Activated CD4-positive, alpha-beta T cell treated with anti-CD3 and anti-CD28 coated beads, Interleukin-2, amount 50 U/mL, for 4 hours (primary cell): ENCODE measurements at places on chromosomes 2 and 18.

DNA sequence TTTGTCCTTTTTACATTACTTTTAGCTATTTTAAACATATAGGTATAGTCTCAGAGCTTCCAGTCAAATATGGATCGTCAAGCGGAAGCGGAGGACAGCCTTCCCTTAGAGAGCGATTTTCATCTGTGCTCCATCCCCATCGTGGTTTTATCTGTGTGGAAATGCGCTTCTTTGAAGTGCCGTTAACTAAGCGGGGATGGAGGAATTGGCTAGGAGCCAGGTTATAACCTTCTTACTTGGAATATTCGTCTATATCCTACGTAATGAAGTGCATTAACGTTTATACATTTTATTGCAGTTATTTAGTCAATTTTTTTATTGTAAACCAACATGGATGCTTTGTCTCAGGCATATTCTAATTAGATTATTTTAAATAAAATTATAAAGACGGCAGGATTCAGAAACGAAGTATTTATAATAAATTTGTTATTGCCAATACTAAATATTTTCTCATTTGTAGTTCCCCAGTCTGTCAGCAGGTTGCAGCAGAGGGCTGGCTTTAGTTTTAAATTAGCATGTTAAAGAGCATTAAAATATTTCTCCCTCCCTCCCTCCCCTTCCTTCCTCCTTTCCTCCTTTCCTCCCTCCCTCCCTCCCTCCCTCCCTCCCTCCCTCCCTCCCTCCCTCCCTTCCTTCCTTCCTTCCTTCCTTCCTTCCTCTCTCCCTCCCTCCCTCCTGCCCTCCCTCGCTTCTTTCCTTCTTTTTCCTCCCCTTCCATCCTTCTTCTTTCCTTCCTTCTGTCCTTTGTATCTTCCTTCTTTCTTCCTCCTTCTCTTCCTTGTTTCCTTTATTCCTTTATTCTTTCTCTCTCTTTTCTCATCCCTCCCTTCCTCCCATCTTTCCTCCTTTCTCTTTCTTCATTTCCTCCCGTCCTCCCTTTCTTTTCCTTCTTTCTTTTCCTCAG lies 80.6 kb upstream of the DOCK10 start:
- DNase-seq: peak; percentile 13

DNA sequence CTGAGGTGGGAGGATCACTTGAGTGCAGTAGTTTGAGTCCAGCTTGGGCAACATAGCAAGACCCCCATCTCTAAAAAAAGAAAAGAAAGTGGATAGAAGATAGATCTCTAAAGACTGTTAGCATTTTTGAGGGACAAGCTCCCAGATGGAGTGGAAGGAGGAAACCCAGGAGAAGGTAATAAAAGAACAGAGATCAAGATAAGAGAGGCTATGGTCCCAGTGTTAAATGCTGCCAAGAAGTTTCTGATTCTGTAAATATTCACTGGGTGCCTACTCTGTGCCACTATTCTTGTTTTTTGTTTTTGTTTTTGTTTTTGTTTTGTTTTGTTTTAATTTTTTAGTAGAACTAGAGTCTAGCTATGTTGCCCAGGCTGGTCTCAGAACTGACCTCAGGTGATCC lies 26.2 kb downstream of the FZD5 start:
- DNase-seq: no peak

GRCh38 chr2:50951437-50951836 lies 80.5 kb downstream of the NRXN1 start:
- no peak for DNase-seq

DNA sequence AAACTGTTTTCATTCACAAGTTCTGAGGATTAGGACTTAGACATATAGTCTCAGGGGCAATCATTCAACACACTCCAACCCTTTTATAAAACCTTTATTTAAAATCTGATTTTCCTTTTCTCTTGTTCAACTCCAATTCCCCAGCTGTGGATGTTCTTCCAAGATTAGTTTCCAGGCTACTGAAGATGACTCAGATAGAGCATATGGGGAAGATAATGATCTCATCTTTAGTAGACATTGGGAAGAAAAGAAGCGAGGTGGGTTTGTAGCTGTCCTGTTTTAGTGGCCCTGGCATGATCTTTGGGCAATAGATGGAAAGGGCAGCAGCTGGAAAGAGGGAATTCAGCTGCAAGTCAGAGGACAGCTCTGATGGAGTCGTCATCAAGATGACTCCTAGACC lies 247.7 kb upstream of the CCDC68 start:
- DNase-seq: no peak

GRCh38 chr2:85341269-85342029 lies 12.9 kb downstream of the RETSAT start:
- DNase-seq: no peak

DNA sequence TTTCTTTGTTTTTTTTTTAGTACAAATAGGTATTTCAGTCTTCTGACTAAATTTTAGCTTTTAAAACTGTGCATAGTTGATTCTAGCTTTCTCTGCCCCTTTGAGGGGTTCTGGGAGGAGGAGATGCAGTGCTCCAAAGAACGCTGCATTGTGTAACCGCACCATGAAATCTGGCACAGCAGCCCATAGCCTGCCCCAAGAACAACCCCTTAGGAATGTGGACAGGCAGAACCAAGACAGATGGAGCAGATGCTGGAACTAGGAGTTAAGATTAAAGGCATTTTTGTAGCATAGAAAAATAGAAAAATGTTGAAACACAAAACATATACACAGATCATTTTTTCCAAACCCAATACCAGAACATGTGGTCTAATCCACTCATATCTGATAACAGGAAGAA lies 187.5 kb downstream of the SCG2 start:
- DNase-seq: no peak

DNA sequence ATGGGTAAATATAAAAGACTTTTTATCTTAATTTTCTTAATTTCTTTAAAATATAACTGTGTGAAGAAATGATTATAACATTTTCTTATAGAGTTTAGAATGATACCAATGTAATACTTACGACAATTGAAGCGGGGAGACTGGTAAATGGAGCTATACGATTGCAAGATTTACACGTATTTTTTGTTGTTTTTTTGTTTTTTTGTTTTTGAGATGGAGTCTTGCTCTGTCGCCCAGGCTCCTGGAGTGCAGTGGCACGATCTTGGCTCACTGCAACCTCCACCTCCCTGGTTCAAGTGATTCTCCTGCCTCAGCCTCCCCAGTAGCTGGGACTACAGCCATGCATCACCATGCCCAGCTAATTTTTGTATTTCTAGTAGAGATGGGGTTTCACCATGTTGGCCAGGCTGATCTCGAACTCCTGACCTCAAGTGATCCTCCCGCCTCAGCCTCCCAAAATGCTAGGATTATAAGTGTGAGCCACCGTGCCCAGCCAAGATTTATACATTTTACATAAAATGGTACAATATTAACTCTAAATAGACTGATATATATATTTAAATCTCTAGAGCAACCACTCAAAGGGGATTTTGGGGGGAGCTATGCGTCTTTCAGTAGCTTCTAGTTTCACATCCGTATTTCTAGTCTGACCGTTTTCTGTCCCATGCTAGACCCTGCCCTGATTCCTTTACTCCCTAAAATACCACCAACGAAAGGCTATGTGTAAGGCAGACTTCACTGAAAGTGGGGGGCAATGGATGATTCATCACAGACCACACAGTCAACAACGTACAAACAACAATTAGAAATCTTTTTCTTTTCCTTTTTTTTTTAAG lies 28.2 kb upstream of the ATG16L1 start:
- DNase-seq: no peak

- no peak for DNase-seq
These were observed 402.2 kb upstream of the TCF4 start for GRCh38 chr18:55990186-55990585.

- no peak for DNase-seq
These were observed 95.3 kb upstream of the FANCL start for GRCh38 chr2:58336416-58336815.

- no peak for DNase-seq
These were observed 16.4 kb downstream of the CEP76 start for GRCh38 chr18:12686100-12686499.

DNA sequence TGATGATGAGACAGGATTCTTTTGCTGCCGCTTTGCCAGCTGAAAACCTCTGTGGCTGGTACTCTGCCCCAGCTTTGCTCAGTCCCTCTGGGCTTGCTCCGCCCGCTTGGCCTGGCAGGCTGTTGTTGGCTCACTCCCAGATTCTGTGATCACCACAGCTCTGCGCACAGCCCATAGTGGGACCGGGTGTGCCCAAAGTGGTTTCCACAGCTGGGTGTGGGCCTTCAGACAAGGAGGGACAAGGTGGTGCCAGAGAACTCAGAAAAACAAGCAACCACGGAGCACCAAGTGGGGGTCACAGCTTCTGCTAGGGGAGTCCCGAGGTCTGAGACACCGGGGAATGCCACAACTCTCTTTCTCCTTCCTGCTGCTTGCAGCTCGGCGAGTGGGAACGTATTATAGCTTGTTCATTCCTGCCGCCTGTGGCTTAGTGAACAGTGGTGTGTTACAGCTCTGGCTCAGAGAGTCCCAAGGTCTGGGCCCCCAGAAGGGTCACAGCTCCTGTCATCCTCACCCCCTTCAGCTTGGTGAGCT lies 9.2 kb upstream of the KYNU start:
- DNase-seq: no peak

DNA sequence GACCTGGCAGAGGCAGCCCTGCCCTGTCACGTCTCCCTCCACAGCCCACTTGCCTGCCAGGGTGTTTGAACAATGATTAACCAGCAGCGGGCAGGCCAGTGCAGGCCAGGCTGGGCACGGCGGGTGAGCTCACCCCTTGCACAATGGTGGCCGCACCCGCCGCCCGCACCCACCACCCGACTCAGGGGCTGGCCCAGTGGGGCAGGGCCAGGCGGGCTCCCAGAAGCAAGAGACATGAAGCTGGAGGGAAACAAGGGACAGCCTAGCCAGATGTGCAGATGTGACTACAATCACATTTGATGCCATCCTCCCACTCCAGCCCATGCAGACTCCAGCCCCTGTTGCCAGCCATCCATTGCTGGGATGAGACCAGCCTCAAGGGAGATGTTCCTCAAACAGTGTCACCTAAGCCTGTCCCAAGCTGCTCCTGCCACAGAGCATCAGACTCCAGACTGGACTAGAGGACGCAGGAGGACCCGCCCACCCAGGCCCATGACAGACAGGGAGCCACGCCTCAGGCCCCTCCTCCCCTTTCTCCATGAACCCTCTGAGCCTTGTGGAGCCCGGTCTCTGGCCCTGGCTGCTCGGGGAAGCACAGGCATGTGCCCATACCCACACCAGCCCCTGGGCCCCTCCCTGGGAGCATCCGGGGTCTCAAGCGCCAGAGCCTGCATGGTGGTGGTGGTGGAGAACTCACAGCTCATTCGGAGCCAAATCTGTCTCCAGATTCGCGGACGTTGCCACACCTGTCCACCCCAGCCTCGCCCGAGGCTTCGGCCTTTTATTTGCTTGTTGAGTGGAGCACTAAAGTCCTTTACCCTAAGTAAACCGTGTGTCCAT lies 45.0 kb downstream of the SDC1 start:
- DNase-seq: no peak

DNA sequence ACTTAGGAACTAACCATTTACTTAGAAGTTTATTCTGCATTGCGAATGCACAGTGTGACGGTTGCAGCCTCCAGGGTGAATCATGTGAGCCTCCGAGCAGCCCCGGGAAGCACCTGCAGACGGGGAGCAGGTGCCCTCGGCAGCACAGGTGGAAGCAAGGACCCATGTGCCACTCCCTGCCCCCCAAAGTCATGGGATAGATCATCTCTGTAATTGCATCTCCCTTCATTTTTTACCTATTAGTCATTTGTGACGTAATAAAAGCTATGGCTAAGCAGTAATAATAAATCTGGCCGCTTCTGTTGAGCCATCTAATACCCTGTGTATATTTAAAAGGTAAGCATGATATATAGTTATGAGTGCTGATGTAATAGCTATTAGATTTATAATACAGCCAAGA lies 97.2 kb downstream of the PTGR3 start:
- DNase-seq: no peak

DNA sequence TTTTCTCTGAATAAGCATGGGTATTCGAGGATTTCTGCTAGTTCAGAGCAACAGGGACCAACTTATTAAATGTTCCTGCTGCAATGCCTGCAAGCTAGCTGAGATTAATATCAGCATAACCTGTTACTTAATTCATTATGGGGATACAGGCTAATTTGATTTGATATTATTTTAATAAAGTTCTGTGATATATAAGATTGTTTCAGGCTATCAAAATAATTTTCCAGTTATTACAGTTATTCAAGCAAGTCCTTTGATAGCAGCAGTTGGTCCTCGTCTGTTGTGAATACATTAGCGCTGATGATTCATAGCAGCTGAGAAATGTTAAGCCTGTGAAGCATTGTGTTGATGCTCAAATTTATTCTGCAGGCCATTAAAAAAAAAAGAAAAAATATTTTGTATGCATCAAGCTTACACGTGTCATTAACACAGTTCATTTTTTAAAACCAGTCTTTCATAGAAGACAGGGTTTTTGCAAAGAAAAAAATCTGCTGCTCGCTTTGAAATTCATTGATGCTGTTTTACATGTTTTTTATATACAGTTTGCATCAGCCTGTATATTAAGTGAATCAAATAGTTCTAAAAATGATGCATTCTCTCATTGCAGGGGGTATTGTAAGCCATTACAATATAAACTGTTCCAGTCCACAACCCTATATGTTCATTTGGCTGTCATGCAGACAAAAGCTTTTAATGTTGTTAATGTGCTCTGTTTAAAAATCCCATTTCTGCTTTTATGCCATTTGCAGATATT lies 482.5 kb downstream of the BCL11A start:
- no peak for DNase-seq

DNA sequence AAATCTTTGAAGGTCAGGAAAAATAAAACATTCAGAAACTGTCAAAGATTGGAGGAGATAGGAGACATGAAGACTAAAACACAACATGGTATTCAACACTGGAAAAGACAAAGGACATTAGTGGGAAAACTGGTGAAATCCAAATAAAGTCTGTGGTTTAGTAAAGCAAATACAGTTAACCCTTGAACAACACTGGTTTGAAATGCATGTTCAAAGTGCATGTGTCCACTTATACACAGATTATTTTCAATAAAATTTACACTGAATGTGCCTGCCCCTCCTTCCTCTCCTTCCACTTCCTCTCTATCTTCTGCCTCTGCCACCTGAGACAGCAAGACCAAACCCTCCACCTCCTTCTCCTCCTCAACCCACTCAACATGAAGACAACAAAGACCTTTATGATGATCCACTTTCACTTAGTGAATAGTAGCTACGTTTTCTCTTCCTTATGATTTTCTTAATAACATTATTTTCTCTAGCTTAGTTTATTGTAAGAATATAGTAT lies 14.5 kb downstream of the OLA1 start:
- DNase-seq: no peak

GRCh38 chr2:190804182-190804795 lies 76.3 kb upstream of the GLS start:
- no peak for DNase-seq

DNA sequence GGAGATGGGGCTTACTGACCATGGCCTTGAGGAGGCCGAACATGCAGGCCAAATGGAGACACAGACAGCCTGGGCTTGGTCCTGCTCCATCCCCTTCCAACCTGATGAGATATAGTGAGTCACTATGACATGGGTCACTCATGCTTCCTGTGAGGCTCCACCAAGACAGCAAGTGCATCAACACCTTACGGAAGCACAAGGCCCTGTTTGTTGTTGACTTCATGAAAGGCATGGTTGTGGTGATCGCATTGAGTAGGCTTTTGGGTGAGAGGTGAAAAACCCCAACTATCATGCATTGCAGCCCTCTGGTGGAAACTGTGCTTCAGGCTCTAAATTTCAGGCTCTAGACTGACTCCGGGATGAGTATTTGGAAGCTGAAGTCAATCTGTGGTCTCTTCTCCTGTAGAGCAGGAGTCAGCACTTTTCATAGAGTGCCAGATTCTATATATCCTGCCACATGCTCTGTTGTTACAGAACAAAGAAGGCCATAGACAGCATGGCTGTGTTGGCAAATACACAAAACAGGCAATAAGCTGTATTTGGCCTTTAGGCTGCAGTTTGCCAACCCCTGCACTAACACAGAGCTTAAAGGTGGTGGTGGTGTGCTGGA lies 10.1 kb downstream of the IL37 start:
- DNase-seq: no peak
